ENCODE measurements at places on chromosomes 5 and 9.

- peak; percentile 48 for DNase-seq
Measured at GRCh38 chr9:21690561-21690960, 111.9 kb upstream of the MTAP start.

DNA sequence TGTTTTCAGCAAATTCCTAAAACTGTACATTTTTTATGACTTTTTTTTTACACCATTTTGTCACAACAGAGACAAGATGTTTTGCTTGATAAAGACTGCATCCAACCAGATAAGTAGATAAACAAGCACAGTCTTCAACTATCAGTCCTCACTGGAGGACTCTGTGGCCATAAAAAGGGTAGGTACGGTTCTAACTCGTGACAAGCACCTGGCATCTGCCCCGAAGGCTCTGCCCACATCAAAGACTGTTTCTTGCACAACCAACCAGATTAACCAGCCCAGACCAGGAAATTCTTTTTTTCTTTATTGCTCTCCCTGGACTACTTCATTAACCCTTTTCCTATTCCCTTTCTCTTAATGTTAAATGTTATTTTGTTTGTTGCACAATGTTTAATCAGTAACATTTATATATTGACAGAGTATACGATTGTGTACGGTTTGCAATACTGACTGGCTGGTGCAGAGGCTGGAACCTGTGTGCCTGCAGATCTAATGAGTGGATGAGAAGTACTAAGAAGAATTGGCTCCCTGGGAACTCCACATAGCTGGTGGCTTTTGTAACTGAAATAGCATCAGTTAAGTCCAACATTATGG, 74.1 kb downstream of the SERINC5 start:
- DNase-seq = no peak

GRCh38 chr5:134825212-134825611, 20.6 kb upstream of the C5orf24 start:
- no peak for DNase-seq

- peak; percentile 24 for DNase-seq
Measured at GRCh38 chr9:114484854-114485443, 20.3 kb downstream of the WHRN start.

GRCh38 chr9:86809151-86809550, 138.2 kb downstream of the GAS1 start:
- no peak for DNase-seq
